ENCODE measurements at places on chromosomes 5 and 9.
A peak's percentile ranks its signal among the peaks of the same experiment; 100 is the strongest.

DNA sequence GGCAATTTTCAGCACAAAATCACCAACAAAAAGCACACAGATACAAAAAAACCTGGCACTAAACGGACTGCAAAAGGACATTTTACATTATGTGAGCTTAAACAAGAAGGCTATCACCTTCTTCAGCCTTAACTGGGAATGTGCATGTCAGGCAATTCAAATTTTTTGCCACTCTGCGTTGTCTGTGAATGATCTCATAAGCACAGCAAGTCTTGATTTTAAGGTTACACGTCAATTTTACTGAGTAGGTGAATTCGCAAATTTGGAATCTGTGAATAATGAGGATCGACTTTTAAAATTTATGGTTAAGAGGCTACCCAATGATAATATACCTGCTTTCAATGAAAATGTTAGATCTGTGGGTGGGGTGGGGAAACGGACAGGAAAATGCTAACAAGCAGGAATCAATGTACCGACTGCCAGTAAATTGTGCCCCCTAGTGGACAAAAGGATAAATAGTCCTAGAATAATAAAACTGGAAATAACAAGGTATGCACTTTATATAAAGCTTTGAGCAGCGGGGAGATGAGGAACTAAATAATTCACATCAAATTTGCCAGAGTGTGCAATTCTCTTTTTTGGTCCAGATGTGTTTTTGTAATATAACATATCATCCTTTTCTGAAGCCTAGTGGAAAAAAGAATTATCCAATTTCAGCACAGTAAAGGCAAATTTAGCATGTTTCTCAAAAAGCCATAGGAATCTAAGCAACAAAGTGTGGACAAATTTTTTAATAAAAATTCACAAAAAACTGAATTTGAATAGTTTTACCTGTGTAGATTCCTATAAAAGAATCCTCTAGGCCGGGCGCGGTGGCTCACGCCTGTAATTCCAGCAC is 20.5 kb downstream of the EQTN start:
- DNase-seq = peak; percentile 43

DNA sequence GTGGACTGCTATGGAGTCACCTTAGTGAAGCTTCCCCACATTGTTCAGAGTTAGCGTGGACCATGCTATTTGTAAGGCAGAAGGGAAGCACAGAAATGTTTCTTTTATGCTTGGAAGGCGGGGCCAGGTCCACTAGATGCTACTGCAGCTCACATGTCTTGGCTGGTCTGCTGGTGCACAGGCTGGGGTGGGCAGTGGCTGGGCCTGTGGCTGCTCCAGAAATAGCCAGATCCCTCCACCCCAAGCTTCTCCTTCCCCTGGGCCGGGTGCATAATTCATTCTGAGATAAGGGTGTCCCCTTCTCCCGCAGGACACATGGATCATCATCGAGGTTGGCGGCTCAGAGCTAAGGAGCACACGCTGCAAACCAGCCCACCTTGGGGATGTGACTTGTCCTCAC is 14.5 kb upstream of the SEMA4D start:
- no peak for DNase-seq

GRCh38 chr9:33714989-33715388 is 80.4 kb upstream of the PRSS3 start:
- no peak for DNase-seq

DNA sequence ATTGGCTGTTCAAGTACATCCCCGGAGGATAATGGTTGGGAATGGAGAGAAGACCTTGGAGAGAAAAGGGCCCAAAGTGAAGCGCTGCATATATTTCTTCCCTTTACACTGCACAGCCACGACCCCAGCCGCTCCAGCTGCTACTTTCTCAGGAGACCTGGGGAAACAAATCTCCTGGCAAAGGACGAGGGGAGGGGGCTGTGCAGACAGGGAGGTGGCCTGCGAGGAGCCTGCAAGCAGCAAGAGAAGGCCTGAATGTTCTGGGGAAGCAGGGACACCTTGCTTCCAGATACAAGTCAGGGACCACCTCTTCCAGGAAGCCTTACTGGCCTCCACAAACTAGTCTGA is 739 bp upstream of the PDLIM4 start:
- DNase-seq = no peak

GRCh38 chr5:156444753-156445291 is 117.9 kb downstream of the SGCD start:
- no peak for DNase-seq

DNA sequence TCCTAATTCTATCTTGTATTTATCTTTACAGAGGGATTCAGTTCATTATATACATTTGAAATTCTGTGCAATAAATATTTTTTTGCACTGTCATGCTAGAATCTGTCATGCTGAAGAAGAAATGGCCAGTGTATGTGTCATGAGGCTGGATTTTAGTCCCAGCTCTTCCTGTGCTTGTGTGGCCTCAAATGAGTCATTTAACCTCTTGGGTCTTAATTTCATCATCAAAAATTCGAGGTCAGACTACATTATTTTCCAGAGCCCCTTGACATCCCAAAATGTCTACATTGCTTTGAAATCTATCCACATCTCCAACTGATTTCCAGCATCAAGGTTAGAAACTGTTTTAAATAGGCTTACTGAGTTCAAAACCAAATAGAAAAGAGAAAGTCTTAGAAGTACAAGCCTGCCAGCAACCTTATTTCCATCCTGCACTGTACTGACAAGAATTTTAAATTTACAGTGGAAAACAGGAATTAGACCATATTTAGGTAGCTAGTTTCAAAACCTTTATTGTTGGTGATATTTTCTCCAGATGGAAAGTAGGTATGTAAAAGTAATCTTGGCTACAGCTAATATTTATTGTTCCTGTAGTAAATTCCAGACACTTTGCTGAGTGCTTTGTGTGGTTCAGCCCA is 96.7 kb upstream of the MAMDC2 start:
- no peak for DNase-seq

- no peak for DNase-seq
These were observed 44.2 kb downstream of the GDA start for GRCh38 chr9:72193478-72193881.

GRCh38 chr9:127056446-127056845 is 66.0 kb downstream of the ANGPTL2 start:
- DNase-seq = no peak

GRCh38 chr9:30411571-30411970 is 1972.9 kb upstream of the ACO1 start:
- no peak for DNase-seq

DNA sequence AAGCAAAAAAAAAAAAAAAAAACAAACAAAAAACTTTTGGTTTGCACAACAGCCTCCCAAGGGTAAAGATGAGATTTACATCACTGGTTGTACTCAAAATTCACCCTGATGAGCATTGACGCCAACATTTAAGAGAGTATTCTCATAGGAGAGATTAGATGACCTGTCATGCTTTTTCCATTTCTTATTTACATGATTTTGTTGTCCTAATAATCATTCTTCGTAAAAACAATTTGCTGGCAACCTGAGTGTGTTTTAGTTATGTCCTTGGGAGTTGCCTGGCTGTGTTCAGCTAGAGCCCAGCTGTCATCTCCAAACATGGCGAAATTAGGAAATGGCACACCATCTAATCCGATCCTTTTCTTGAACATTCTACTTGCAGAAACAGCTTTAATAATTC is 186.4 kb upstream of the MRPS30 start:
- no peak for DNase-seq
